ENCODE measurements at places on chromosomes 13 and 19. TPM values are rescaled to one million over a fixed set of nuclear protein-coding genes. Genes with fewer than 3 reads are reported as not detected.
A peak's percentile ranks its signal among the peaks of the same experiment; 100 is the strongest.

DNA sequence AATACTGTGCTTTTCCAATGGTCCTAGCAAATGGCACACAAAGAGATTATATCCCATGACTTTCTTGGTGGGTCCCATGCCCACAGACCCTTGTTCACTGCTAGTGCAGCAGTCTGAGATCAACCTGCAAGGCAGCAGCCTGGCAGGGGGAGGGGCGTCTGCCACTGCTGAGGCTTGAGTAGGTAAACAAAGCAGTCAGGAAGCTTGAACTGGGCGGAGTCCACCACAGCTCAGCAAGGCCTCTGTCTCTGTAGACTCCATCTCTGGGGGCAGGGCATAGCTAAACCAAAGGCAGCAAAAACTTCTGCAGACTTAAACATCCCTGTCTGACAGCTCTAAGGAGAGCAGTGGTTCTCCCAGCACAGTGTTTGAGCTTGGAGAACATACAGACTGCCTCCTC lies 82.9 kb downstream of the ZNF737 start:
- no peak overlapping the region for H3K27ac ChIP-seq
- H3K27me3 ChIP-seq, result no peaks in the 10 kb centered on the region
- H3K36me3 ChIP-seq, result no peaks in the 10 kb centered on the region
- no peaks in the 10 kb centered on the region for H3K4me1 ChIP-seq
- H3K4me3 ChIP-seq, result no peak overlapping the region

- H3K4me3 ChIP-seq, result no peak overlapping the region
- H3K27me3 ChIP-seq, result no peaks in the 10 kb centered on the region
- H3K36me3 ChIP-seq, result no peaks in the 10 kb centered on the region
Measured at GRCh38 chr13:25659091-25659795, 287.5 kb downstream of the ATP8A2 start.

The LRG1 gene
- total RNA-seq, result 0.14 TPM

DNA sequence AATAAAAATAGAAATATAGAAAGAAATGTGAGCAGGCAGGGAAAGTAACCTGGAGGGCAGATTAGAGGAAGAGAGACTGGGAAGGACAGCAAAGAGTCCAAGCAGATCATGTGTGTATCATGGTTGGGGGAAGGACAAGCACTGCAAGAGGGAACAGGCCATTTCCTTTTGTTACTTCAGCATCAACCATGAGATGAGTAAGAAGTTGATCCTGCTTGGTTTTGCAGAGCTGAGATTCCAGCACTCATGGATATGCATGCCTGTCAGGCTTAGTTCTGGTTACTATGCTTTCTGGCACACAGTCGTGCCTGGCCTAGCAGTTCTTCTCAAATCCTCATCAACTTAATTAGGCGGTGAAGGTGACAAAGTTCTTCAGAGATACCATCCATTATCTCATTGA lies 18.1 kb downstream of the NALCN start:
- H3K4me1 ChIP-seq, result peaks cover 25% of the 10 kb centered on the region
- no peaks in the 10 kb centered on the region for H3K27me3 ChIP-seq
- peak overlapping the region; percentile 1 for H3K4me3 ChIP-seq

- no peaks in the 10 kb centered on the region for H3K36me3 ChIP-seq
- H3K27ac ChIP-seq, result no peak overlapping the region
- H3K27me3 ChIP-seq, result no peaks in the 10 kb centered on the region
- H3K4me1 ChIP-seq, result no peaks in the 10 kb centered on the region
Measured at GRCh38 chr13:72545030-72545719, 182.3 kb downstream of the MZT1 start.

The LGALS14 gene
- not detected for total RNA-seq

- no peak overlapping the region for H3K27ac ChIP-seq
- H3K4me1 ChIP-seq, result no peaks in the 10 kb centered on the region
- DNase-seq, result no peak
- H3K4me3 ChIP-seq, result no peak overlapping the region
Measured at GRCh38 chr13:36108954-36109353, 22.2 kb downstream of the DCLK1 start.

DNA sequence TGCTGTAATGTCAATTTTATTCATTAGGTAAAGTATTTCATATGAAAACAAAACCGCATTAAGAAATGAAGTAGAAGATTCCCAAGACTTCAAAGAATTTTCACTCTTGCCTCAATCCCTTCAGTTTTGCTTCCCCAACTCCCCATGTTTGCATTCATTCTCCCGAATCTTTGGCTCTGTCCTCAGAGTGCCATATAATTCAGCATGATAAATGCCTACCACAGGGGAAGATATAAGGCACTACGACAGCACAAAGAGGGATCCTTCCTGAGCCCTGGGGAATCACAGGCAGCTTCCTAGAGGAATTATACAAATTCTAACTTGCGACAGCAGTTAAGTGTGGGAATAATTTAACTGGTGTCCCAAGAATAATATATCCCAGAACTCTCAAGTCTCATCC lies 68.5 kb downstream of the TSC22D1 start:
- no peaks in the 10 kb centered on the region for H3K4me1 ChIP-seq
- peaks cover 6% of the 10 kb centered on the region for H3K36me3 ChIP-seq
- no peak overlapping the region for H3K4me3 ChIP-seq
- DNase-seq, result no peak
- no peaks in the 10 kb centered on the region for H3K27me3 ChIP-seq
